ENCODE measurements at places on chromosomes 1 and 21.

DNA sequence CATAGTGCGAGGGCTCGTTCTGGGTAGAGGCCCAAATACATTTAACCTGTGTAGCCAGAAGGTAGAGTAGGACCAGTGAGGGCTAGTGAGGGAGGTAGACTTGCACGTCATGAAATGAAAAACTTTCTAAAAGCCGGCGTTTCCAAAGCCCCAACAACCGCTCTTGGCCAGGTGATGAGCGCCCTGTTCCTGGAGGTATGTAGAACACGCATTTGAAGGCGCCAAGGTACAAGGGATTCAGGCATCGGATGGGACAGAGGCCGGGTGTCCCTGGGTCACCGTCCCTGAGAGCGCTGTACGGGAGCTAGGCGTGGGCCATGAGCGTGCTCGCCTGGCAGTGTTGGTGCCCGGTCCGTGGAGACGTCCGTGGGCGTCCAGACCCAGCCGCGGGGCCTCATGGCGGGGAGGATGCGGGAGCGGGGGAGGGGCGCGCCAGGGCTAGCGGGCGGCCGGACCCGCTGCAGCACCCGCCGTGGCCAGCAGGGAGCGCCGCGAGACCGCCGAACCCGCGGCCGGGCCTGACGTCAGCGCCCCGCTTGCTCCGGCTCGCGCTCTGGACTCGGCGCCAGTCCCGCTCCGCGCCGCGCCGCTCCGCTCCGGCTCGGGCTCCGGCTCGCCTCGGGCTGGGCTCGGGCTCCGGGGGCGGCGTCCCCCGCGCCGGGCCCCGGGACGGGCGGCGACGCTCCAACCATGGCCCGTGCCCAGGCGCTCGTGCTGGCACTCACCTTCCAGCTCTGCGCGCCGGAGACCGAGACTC, at the start of gene PTPRU:
TSS of gene PTPRU (plus strand) at position 568 of the 757 bp plus-strand sequence. CDS start at position 691, 123 bp downstream.
- DNase-seq, result peak; percentile 31

GRCh38 chr1:157110003-157110402, 10.4 kb upstream of the ETV3L start:
- DNase-seq, result no peak

DNA sequence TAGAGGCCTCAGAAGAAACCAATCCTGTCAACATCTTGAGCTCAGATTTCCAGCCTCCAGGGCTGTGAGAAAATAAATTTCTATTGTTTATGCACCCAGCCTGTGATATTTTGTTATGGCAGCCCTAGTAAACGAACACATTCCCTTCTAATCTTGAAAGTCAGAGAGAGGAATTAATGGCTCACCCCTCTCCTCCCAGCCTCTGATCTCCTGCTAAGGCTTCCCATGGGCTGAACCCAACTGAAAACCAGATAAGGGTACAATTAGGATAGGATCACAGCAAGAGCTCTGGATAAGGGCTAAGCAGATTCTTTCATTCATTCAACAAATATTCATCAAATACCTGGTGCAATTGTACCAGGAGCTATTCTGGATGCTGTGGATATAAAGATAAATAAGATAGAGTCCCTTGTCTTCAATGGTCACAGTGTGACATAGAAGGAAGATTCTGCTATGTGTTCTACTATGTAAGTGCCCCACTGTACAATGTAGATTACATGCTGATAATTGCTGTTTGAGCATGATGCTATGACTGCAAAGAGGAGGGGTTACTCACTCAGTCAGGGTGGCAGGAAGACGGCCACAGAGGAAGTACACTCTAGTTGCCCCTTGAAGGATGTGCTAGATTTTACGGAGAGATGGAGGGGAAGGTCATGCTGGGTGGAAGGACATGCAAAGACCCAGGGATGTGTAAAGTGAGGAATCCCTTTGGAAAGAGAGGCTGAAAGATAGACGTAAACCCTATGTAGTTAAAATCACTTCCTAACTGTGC, 203.3 kb upstream of the JUN start:
- no peak for DNase-seq

GRCh38 chr1:214847071-214847810, 235.3 kb upstream of the KCNK2 start:
- no peak for DNase-seq

DNA sequence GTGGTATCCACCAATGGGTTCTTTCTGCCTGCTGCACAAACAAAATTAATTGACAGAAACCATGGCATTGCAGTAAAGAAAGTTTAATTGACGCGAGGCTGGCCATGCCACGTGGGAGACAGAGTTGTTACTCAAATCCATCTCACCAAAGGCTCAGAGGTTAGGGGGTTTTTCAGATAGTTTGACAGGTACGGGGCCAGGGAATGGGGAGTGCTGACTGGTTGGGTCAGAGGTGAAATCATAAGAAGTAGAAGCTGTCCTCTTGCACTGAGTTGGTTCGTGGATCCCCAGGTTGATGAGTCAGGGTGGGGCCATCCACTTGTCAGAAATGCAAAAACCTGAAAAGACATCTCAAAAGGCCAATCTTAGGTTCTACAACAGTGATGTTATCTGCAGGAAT, 941 bp upstream of the TBCE start:
- DNase-seq, result no peak

GRCh38 chr1:64663668-64664067, 81.2 kb upstream of the RAVER2 start:
- DNase-seq, result no peak

- DNase-seq, result no peak
These were observed 146.1 kb upstream of the LMO4 start for GRCh38 chr1:87182611-87183010.

GRCh38 chr21:39095681-39096080, 87.6 kb downstream of the PSMG1 start:
- no peak for DNase-seq

- DNase-seq, result no peak
These were observed 25.7 kb downstream of the COA6 start for GRCh38 chr1:234398849-234399381.

- no peak for DNase-seq
These were observed 122.2 kb downstream of the SIK1 start for GRCh38 chr21:43304621-43305335.

DNA sequence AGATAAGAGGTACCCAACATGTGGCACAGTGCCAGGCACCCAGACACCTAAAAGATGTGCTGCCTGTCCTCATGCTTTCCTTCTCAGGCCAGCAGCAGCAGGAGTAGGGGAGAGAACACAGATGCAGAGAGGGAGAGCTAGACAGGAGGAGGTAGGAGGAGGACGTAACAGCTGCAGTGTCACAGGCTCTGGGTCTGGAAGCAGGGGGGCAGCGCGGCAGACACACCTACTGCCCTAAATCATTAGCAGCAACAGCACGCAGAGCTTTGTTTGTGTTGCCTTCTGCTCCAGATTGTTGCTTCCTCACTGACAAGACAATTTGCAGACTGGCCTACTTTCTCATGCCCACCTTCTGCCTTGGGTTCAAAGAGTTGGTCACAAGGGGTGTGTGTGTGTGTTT, 196.7 kb upstream of the DAB1 start:
- DNase-seq, result no peak

- DNase-seq, result no peak
These were observed 68.7 kb downstream of the LMX1A start for GRCh38 chr1:165287781-165288180.

- no peak for DNase-seq
These were observed 53.3 kb upstream of the FGGY start for GRCh38 chr1:59243550-59243949.

GRCh38 chr1:110385369-110385768, 5.5 kb downstream of the SLC16A4 start:
- DNase-seq, result no peak

- DNase-seq, result no peak
These were observed 32.9 kb upstream of the ITLN2 start for GRCh38 chr1:160987359-160988050.

- no peak for DNase-seq
These were observed 75.8 kb downstream of the FOXJ3 start for GRCh38 chr1:42259059-42259738.

DNA sequence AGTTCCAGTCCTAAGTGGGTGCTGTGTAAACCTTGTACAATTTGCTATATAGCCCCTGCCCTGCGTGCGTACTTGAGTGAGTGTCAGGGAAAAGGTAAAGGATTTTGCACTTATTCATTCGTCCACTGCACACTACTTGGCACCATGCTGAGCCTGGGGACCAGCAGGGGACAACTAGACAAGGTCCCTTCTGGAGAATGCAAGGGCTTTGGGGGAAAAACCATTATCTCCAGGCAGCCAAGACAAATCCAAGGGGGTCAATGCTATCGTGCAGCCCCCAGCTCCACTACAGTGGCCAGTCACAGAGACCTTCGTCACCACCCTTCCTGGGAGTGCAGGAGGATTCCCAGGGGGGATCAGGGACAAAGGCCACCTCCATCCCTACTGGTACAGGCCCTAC, 39.7 kb downstream of the MATN1 start:
- DNase-seq, result no peak

DNA sequence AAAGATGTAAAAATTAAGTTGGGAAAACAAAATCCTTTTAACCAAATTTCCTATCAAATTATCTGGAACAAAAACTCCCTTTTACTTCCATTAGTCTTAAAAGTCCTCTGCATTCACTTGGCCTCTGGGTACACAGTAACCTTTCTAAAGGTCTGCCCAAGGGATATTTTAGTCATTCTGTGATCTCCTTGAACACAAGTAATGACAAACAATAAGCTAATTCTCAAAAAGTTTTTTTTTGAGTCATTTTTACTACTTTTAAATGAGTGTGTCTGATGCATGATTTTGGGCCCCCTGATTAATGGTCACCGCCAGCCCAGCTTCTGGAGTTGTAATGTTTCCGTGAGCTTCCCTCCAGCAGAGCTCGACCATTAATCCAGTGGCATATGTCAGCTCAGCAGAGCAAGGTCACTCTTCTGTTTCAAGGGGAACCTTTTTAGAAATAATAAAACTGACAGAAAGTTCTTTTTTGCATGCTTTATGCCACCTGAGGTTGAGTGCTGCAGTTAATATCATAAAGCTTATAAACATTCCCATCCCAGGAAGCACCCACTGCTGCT, 14.3 kb downstream of the SAMSN1 start:
- DNase-seq, result no peak

GRCh38 chr1:230424391-230425251, 1.5 kb downstream of the PGBD5 start:
- DNase-seq, result no peak

DNA sequence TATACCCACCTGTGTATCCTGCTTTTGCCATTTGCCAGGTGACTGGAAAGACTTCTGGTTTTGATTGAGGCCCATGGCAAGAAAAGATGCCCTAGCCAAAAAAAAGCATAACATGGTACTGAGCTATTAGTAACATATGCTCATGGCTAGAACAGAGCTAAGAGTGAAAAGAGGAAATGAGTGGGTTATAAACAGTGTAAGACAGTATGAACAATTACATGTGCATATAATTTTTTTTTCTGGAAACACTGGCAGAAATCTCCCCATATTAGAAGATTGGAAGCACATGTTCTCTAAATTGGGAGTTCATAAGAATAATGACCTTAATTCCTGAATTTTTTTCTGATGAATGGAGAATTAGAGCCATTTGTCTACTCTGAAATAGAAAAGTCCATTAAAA, 41.2 kb upstream of the PDC start:
- DNase-seq, result no peak

DNA sequence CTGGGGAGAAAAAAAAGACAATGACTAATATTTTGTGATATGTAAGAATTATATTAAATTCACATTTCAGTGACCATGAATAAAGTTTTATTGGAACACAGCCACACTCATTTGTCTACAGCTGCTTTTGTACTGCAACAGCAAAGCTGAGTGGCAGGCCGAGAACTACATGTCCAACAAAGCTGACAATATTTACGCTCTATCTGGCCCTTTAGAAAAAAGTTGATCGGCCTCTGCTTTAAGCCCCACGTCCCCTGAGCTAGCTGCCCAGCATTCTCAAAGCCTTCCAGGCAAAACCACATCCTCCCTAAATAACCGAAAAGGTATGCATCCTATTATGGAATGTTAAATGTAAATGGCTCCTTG, 8.6 kb downstream of the SLC2A1 start:
- DNase-seq, result no peak

GRCh38 chr1:93556291-93556690, 108.4 kb downstream of the FNBP1L start:
- no peak for DNase-seq
